H54 (cell line): ENCODE measurements at places on chromosomes 7 and 10.

- DNase-seq = no peak
Measured at GRCh38 chr7:50281680-50282445, 22.7 kb upstream of the IKZF1 start.

- no peak for DNase-seq
Measured at GRCh38 chr10:44926751-44927351, 15.7 kb downstream of the TMEM72 start.

DNA sequence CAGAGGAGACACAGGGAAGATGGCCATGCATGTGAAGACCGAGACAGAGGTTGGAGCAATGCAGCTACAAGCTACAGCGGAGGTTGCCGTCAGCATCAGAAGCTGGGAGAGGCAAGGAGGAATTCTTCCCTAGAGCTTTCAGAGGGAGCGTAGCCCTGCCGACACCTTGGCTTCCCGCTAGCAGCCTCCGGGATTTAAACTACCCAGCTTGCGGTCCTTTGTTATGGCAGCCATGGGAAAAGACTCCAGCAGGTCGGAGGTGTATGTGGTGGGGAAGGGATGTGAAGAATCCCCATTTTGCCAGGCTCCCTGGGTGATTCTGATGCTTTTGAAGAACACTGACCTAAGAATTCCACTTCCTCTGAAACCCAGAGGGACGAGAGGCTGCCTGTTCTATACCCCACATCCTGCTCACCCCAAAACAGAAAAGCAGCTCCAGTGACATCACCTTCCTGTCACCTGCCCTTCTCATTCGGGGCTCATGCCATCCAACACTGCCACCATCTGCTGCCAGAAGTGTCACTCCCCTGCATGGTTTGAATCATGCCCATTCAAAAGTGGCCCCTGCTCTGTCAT lies 3.3 kb upstream of the SEPHS1 start:
- DNase-seq = no peak

DNA sequence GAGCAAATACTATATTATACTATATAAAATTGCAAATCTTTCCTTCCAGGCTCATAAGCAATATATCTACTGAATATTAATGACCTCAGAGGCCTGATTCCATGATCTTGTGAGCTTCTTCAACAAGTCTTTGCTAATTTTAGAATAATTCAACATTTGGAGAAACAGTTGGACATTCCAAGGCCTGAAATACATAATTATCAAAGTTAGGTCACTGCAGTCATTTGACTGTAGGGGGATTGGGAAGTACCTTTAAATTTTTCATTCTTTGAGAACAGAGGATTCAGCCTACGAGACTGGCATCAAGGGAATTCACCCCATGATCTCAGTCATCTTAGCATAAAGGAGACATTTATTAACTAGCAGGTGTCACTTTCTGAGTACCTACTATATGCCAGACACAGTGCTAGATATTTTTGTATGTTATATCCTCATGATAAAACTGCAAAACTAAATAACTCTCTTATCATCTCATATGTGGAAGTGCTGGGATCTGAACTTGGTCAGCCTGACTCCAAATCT lies 85.4 kb downstream of the DOCK4 start:
- no peak for DNase-seq

DNA sequence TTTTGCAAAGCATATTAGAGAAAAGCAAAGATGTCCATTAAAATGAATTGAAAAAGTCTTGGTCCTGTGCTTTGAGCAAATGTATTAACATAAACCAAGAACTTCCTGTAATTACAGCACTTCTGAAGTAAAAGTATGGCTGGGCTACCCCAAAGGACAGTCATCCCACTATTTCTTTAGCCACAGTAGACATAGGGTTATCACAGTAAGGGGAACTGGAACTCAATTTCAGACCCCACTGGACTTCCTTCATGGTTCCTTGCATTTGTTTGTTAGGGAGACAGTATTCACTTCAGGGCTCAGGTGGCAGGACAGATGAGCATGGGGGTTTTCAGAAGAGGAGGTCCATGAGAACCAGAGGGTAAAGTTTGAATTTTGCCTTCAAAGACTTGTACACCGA lies 203.1 kb upstream of the PDE1C start:
- no peak for DNase-seq
